ENCODE measurements at places on chromosomes 2 and 18. TPM values are rescaled to one million over a fixed set of nuclear protein-coding genes. Genes with fewer than 3 reads are reported as not detected.
A peak's percentile ranks its signal among the peaks of the same experiment; 100 is the strongest.

- no peak for DNase-seq
Measured at GRCh38 chr18:58190842-58191530, 147.0 kb downstream of the NEDD4L start.

- no peak for DNase-seq
Measured at GRCh38 chr2:206527153-206527552, 83.8 kb downstream of the ADAM23 start.

DNA sequence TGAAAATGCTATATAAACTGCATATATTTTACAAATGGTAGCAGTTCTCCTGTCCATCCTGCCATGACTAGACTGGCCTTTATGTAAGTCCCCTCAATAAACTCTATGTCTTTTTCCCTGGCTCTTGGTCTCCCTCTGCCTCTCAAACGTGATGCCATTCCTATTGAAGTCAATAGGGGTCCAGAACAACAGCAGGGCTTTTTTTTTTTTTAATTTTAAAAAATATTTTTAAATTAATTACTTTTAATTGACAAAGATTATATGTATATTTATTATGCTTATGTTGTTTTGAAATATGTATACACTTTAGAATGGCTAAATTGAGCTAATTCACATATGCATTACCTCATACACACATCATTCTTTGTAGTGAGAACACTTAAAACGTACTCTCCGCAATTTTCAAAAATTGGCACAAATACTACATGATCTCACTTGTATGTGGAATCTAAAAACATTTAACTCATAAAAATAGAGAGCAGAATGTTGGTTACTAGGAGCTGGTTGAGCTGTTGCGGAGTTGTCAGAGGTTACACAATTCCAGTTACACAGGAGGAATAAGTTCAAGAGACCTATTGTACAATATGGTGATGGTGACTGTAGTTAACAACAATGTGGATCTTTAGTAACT lies 123.1 kb downstream of the LRRTM4 start:
- no peak for DNase-seq

DNA sequence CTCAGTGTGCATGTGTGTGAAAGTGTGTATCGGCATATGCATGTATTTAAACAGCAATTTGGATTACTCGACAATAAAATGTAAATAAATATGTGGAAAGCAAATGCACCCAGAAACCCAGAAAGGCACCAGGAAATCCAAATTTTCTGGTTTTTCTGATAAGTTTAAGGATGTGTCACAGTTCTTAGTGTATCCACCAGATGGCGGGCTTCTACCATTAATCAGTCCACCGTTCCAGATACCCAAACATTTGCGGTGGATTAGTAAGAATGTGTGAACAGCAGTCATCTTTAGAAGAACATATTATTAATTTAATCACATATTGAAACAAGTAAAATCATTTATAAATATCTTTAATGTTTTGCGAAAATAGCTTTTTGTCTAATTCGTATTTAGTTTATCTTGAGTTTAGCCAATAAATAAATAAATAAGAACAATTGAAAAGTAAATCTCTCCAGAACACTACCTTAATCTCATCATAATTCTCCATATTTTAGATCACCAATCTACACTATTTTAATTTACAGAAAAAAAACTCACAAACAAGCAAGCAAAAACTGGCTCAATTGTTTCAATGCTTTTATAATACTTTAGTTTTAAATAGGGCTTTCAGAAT lies 298.9 kb downstream of the DSEL start:
- DNase-seq, result peak; percentile 54

DNA sequence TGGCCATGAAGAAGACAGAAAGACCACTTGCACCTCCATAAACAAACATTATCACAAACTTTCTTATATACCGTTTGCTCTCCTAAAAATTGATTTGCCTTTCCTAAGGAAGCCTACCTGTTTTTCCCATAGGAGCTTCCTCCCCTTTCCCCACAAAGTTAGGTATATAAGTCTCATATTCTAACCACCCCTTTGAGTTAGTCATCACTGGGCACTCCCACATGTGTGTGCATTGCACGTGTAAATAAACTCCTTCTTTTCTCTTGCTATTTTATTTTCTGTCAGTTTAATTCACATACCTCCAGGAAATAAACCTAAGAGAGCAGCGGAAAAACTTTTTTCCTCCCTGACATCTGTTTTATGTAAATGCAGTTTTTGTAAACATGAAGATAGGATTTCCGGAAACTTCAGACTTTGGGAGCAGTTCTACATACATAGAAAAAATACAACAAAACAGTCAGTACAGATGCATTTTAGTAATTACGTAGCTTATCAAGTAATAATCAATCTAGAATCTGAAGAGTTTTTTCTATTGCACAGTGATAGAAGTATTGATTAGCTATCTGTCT lies 46.6 kb downstream of the PLCL1 start:
- DNase-seq, result no peak

DNA sequence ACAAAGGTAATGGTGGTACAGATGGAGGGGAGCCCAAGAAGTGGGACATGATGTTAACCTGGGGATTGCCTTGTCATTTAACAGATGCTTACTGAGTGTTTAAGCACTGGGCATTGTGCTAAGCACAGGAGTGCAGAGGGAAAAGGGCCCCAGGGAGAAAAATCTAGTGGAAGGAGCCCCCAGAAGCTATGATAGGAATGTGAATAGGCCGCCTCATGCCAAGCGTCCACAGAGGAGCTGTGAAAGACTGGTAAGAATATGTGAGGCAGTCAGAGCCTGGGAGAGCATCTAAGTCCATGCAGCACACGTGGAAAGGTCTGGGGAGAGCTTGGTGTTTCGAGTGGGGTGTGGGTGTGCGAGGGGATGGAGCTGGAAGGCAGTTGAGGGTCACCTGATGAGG lies 5.5 kb downstream of the ZNF532 start:
- DNase-seq, result no peak

DNA sequence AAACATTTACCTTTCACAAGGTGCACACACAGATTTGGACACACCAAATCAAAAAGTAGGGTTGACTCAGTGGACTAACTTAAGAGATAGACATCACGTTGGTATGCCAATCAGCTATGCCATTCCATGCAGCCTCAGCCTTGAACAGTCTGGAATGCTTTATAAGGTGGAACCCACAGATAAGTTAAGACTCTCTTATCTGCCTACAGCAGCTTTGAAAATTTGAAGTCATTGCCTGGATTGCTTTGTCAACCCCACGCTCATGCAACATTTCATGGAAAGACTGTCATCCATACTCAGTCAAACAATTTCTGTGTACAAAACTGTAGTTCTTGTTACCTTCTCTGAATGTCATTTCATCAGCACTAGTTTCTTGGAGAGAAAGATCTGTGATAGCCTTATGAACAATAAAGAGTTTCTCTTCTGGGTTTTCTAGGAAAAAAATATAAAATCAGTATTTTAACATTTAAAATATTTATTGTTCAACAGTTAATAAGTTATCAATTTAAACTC lies 1.2 kb downstream of the ERMN start:
- no peak for DNase-seq

DNA sequence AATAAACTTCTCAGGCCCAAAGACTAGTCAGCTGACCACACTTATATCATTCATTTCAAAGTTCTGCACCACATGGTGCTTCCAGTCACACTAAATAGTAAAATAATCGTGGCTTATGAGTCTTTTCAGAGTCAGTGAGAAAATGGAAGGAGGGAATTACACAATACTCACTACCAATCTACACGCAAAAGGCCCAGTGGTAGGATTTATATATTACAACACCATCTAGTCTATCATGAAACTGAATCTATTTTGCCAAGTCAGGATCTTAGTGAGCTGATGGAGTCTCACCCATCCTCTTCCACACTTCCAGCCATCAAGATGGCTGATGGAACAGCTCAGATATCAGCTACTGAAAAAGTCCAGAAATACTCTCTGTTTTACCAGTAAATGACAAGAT lies 21.9 kb downstream of the INO80D start:
- DNase-seq, result no peak

GRCh38 chr2:174192664-174193063 lies 55.7 kb downstream of the OLA1 start:
- DNase-seq, result no peak

DNA sequence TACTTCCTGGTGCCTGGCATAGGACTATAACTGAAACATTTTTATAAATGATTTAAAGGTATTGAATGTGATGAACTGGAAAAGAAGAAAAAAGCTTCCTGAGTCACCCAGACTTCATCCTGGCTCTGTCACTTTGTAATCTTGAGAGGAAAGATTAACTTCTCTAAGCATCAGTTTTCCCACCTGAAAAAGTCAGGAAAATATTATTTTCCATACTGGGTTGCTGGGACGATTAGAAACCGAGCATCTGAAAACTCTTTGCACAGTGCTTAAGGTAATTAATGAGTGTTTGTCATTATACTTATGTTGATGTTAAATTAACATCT lies 71.8 kb downstream of the FMNL2 start:
- no peak for DNase-seq

DNA sequence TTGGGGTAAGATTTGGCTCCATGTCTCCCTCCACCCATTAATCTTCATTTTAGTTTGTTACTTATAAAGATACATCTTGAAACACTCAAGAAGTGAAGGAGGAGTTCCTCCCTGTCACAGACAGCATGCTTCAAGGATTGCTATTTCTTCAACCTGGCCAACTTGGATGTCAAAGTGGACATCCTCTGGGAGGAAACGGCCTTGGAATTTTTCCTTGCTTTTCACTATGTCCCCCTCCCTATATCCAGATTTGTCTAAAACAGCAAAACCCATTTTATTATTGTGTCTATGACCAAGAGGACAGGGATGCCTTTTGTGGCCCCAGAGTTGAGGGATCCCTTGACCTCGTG lies 242.9 kb downstream of the LPIN1 start:
- no peak for DNase-seq

DNA sequence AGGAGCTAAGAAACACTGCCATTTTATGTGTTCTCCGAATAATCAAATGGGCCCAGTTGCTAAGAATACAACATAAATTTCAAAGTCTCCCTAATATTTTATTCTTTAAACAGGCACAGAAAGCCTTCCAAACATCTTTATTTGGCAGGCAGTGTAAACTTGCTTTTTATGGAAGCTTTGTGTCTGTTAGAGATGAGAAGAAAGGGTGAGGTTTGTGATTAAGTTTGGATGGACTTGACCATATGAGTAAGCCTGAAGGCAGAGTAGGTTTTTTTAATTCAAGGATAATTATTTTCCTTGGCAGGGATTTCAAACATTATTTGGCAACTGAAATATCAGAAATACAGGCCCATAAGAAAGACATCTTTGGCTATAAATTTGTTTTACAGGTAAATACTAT lies 62.9 kb downstream of the COX7A2L start:
- no peak for DNase-seq

DNA sequence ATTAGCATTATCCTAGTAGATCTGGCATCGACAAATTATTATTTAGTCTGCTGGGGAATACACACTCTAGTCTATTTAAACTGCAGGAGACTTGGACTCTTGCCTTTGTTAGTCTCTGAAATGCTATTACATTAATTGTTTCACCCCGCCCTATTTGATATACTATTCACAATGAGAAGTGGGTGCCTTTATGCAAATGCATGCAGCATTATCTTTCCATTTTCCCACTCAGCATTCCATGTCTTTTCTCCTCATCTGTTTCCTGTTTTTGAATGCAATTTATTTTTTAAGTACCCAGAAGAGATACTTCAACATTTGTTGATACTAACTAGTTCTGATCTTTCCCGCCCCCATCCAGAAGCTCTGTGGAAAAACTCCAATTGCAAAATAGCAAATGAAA lies 395.3 kb upstream of the NXPH2 start:
- DNase-seq, result no peak

- no peak for DNase-seq
Measured at GRCh38 chr18:12774982-12775381, 72.1 kb downstream of the PSMG2 start.

DNA sequence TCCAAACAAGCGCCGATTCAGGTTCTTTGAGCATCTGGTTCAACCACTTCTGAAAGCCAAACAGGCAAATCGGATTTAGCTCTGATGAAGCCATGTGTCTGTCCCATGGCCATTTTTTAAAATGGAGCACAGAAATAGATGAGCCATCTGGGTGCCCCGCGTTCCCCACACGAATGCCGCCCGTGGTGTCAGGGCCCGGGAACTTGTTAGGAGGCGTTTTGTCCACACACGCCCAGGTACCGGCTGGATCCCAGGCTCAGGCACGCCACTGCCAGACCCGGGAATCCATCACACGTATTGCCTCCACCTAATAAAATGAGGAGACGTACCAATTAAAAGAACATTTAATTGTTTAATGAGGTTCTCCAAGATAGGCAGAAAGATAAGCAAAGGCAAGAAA lies 374.4 kb upstream of the SALL3 start:
- no peak for DNase-seq

DNA sequence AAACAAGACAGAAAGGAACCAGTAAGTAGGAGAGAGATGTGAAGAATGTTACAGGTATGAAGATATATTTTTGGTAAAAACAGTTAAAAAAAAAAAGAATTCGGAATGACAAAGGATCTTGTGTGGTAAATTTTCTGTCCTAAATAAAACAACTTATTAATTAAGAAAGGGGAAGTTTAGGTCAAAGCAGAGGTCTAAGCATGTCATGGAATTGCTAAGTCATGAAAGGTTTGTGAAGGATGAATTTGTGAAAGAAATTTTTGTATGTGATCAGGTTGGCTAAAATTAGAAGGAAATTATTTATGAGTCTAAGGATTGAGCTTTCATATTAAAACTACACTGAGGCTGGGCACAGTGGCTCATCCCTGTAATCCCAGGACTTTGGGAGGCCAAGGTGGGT lies 11.1 kb upstream of the ALPG start:
- DNase-seq, result no peak

GRCh38 chr2:68709421-68709911 lies 25.1 kb upstream of the ARHGAP25 start:
- peak; percentile 31 for DNase-seq

DNA sequence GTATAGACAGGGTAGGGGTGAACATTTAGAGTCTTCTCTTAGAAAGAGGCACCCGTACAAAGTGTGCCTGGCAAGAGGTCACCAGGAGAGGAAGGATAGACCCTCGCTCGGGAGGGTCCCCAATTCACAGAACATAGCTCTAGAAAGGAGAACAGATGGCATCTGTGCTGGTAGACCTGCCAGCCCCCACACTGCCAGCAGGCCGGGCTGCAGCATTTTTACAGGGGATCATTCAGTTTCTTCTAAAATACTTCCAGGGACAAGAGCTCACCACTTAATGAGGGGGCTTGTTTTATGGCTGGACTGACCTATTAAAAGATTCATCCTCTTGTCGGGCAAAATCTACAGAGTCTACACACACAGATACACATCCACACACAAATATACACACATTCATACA lies 149.9 kb downstream of the SEPTIN10 start:
- DNase-seq, result no peak

EN1 gene
- not detected for total RNA-seq

TUBA3D gene
- not detected for total RNA-seq

ANTXR1 gene
- total RNA-seq, result under 0.01 TPM

MC5R gene
- total RNA-seq, result not detected

C2orf15 gene
- total RNA-seq, result 0.13 TPM

ATP5MC3 gene
- 70.7 TPM for total RNA-seq

FAM237A gene
- total RNA-seq, result not detected

CFAP221 gene
- total RNA-seq, result not detected

ABCG8 gene
- not detected for total RNA-seq

SCYGR4 gene
- not detected for total RNA-seq

TCF23 gene
- total RNA-seq, result not detected

Measured in dermis microvascular lymphatic vessel endothelial cell (primary cell).